ENCODE measurements at places on chromosomes 3 and 15.

DNA sequence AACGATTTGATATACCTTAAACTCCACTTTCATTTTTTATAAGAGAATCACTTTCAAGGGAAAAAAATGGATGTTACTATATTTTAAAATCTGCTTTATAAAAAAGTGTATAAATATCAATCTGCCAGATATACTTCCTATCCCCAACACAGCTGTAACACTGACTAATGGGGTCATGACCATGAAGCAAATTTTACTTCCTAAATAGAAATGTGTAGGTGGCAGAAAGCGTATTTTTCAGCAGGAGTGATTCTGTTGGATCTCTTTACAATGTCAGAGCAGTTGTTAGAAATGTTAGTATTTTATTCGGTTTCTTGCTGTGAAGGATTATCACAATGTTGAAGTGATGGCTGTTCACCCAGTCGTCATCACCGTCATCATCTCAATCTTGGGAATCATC is 5.5 kb upstream of the C15orf40 start:
- no peak for DNase-seq

- DNase-seq, result no peak
Observed at GRCh38 chr3:174156200-174156599, 702.9 kb upstream of the NAALADL2 start.

- DNase-seq, result no peak
Observed at GRCh38 chr15:56723787-56724186, 9.5 kb downstream of the ZNF280D start.

- no peak for DNase-seq
Observed at GRCh38 chr3:67415511-67415910, 238.9 kb downstream of the SUCLG2 start.

- no peak for DNase-seq
Observed at GRCh38 chr3:64046592-64046991, 23.3 kb upstream of the PSMD6 start.

DNA sequence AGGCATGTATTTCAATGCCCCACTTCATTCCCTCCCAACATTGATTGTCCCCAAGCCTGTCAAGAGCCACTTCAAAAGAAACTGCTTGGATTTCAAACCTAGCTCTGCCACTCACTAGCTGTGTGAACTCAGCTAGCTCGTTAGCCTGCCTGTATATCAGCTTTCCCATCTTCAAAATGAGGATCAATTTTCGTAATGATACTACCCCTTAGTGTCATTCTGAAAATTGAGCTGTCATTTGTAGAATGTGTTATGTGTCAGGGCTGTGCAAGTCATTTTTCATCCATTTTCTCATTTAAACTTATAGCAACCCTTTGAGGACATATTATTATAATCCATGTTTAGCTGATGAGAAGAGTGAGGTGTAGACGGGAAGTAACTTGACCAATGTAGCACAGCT is 88.6 kb downstream of the TRIM42 start:
- DNase-seq, result no peak
